ENCODE measurements at places on chromosomes 11 and 22. TPM values are rescaled to one million over a fixed set of nuclear protein-coding genes. Genes with fewer than 3 reads are reported as not detected.

- no peak for DNase-seq
Observed at GRCh38 chr11:81241672-81242275, 1491.9 kb downstream of the FAM181B start.

- DNase-seq, result no peak
Observed at GRCh38 chr22:47573141-47573540, 810.7 kb downstream of the TBC1D22A start.

DNA sequence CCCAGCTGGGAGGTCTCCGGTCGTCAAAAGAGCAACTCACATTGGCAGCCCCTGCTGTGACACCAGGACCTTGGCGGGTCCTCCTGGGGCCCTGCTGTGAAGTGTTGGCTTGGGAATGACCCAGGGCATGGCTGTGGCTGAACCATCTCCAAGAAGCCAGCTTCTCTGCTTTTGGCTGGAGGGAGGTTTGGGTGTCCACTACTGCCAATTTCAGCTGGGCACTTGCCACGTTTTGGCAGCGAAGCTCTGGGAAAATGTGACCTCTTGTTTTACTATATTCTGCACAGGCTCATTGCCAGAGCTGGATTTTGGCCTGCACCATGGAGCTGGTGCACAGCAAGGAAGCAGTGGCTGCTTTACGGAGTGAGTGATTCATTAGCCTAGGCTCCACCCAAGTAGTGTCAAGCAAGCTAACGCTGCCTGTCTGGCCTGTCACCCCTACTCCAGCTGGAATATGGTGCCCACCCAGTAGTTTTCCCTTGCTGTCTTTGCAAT is 24.3 kb upstream of the SMCO4 start:
- DNase-seq, result no peak

CRYBB3 gene
- total RNA-seq, result not detected

LRRC74B gene
- not detected for total RNA-seq

CDC42EP1 gene
- 6.8 TPM for total RNA-seq

Data from dermis microvascular lymphatic vessel endothelial cell (primary cell).